MG63 (cell line): ENCODE measurements at places on chromosomes 7 and 10.

DNA sequence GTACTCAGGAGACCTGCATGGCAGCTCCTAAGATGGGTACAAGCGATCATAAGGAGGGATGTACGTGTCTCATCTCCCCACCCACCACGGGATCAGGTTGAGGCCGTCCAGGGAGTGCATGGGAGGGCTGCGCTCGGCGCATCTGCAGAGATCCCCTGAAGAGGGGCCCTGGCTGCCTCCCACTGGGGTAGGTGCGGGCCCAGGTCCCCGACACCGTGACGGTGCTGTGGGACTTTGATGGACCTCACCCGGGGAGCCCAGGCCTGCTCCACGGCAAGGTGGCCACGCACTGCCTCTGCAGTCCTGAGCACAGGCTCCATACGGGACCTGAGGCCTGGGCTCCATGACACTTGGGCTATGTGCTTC is 12.7 kb downstream of the GET4 start:
- no peak for DNase-seq

- no peak for DNase-seq
Observed at GRCh38 chr10:100912013-100912604, 654 bp upstream of the SLF2 start.

GRCh38 chr10:78247821-78248220 is 214.2 kb downstream of the RPS24 start:
- no peak for DNase-seq

- DNase-seq: no peak
Observed at GRCh38 chr7:69681181-69681580, 82.9 kb downstream of the AUTS2 start.

DNA sequence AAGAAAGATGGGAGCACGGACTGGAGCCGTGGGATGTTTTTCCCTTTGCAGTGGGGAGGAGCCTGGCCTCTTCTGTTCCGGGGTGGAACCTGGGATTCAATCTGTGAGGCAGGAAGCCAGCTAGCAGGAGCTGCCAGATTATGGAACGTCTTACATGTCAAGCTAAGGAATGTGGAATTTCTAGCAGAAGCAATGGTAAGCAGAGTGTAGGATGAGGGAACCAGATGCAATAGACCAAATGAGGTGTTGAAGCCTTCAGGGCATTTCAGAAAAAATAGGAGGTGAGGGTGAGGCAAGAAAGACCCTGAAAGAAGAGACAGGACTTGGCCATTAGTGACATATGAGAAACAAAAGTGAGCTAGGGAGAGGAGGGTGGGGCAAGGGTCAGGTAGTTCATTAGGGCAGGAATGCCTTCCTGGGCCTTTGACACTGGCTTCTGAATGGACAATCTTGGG is 105.5 kb downstream of the CHN2 start:
- peak; percentile 26 for DNase-seq

DNA sequence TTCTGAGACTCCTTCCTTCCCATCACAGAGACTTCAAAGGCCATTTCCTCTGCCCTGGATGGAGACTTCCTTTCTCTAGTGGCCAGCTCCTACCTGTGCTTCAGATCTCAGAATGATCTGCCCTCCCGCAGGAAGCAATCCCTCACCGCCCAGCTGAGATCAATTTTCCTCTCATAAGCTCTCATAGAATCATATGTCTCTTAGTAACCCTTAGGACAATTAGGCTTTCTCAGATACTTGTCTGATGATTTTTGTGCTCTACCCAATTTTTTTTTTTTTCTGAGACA is 212.6 kb upstream of the PRSS58 start:
- DNase-seq: no peak

- DNase-seq: no peak
Observed at GRCh38 chr7:77370606-77371005, 45.5 kb downstream of the GSAP start.

GRCh38 chr7:24392774-24393173 is 108.8 kb downstream of the NPY start:
- DNase-seq: no peak

GRCh38 chr10:14247377-14248116 is 83.2 kb downstream of the FRMD4A start:
- peak; percentile 48 for DNase-seq

DNA sequence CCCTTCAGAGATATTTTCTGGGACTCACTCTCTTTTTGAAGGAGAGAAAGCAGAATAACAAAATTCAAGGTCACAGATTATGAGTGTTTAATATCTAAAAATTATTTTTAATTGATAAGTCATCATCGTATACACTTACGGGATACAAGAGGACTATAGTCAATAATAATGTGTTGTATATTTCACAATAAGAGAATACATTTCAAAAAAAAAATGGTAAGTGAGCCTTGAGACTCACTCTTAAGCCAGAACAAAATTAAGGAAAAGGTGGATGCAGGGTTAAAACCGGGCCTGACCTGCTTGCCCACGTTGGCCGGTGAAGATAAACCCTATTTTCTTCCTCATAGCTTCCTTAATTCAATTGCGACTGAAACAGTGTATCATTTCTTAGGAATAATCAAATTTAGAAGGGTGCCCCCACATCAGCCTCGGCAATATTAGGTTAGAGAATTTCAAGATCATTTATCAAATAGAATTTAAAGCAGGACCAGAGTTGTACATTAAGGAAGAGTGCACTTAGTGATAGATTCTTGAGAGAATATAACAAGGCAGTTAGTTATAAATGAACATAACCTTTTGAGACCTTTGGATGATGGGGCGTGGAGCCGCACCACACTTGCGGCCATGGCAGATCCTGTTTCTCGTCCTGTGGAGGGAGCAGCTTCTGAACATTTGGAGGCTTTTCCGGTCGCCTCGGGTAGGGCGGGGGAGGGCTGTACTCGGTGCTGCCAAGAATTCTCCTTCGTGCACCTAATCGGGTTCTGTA is 321.8 kb downstream of the PAXIP1 start:
- no peak for DNase-seq

- no peak for DNase-seq
Observed at GRCh38 chr7:149197675-149198074, 2.3 kb downstream of the ZNF282 start.

DNA sequence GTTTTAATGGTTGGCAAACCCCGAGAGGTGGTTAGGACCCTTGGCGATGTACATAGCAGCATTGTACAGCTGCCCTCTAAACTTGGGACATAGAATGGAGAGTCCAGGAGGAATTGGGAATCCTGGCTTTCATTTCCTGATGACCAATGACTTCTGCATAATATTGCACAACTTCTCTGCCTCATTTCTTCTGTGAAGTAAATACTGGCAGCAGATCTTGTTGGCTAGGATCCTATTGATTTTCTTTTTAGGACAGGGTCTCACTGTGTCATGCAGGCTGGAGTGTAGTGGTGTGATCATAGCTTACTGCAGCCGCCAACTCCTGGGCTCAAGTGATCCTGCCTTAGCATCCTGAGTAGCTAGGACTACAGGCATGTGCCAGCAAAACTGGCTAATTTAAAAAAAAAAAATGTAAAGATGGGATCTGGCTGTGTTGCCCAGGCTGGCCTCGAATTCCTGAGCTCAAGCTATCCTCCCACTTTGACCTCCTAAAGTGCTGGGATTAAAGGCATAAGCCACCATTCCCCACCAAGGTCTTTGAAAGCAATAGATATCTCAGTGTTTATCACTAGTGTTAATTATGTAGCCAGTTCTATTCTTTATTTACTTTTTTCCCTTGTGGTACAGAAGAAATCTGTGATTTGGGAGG is 58.1 kb downstream of the PODXL start:
- no peak for DNase-seq

DNA sequence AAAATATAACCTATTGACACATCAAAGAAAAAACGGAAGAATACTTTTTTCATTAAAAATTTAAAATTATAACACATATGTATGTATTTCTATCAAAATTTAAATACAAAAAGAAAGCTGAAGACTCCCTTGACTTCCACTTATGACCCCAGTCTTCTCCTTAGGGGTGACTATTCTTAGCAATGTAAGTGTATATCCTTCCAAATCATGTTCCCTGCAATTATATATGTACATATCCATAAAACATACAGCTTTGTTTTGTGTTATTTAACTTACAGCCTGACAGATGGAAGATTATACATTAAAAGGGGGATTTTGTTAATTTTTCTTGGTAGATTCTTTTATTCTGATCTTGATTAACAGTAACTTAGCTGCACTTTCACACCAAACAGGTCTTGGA is 9.1 kb downstream of the GLUD1 start:
- no peak for DNase-seq

DNA sequence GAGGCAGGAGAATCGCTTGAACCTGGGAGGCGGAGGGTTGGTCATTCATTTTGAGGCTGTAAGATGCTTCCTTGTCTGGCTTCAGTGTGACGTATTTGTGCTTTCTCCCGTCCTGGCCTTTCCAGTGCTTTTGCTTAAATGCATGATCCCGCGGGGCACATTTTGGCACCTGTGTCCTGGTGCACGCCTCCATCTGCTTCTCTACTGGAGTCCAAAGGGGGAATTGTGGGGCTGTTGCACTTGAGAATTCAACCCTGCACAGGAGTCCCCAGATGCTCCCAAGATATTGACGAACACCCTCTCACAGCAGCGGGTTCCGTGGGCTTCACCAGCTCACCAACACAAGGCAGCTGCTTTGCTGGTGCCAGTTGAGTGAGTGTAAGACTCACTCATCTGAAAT is 10.3 kb upstream of the LRRC27 start:
- no peak for DNase-seq

- no peak for DNase-seq
Observed at GRCh38 chr7:129169686-129170440, 18.6 kb upstream of the SMO start.

DNA sequence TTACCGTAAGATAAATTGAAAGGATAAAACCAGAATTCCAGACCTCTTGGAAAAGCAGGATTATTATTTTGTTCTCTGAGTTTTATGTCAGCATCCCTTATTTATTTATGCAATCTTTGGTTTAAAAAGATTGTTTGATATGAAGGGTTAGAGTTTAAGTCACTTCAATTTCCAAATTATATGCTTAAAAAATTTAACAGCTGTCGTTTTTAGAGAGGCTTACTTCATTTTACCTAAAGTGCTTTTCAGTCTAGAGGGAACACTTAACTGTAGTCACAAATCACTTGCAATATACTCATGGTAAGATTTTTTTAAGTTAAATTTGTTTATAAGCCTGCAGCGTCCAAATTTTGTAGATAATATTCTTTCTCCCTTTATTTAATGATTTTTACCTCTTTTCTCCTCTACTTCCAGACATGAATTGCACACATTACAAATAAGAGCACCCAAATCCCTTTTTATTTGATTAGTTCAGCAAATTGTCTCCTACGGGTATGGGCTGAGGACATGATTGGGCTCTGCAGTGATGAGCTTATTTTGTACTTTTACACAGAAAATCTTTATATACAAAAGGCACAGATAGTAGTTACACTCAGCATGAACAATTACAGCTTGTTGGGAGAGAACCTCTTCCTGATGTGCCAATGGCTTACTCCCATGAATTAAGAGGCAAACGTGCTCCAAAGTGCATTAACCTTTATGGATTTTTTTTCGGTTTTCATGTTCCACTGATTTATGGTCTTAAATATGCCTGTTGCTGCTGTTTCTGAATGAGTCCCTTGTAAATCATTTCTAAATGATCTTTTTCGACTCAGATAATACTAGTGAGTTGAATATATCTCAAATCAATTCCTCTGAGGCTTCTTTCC is 319.3 kb upstream of the LRGUK start:
- no peak for DNase-seq

GRCh38 chr7:12653518-12653917 is 33.9 kb upstream of the ARL4A start:
- no peak for DNase-seq

DNA sequence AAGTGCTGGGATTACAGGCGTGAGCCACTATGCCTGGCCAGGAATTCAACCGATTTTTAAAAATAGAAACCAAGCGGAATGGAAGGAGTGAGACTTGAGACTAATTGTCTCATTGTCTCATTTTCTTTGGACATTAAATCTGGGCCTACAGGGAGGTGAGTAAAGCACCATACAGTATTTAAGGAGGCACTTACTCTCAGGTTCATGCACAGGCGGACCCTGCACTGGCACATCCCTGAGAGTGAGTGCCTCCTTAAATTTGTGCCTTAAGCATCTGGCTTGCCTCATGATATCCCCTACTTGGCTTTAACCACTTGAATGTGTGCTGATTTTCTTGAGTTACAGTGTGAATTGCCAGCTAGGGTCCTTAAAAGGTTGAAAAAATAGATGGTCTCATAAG is 10.6 kb downstream of the UBE3C start:
- no peak for DNase-seq

GRCh38 chr7:3896169-3896765 is 595.2 kb downstream of the SDK1 start:
- no peak for DNase-seq

DNA sequence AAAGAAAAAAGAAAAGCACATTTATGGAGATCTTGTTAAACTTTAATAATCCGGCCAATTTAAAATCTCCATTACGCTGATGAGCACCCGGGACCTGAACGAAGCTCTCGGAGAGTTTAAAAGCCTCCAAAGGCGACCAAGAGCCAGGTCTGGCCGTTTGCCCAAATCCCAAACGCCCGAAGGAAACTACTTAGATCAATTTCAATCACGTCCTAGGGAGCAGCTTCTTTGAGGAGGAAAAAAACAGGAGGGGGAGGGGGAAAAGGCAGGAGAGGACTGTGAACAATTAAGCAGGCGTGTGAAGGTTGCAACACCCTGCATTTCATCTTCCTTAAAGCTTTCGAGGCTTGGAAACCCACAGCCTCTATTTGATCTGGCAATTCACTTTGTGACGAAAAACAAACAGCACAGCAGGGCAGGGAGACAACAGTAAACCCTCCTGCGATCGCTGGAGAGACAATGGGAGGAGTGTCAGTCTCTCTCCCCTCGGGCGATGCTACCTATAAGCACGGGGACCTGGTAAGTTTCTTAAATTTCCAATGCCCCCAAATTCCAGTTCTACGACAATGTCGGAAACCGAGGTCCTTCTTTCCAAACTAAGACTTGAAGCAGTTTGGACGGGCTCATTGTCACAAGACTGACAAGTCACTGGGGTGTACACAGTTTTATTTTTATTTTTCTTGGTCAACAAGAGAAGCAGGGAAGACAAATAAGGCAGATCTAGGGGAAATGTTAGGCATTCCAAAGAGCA is 1.2 kb downstream of the KLF6 start:
- peak; percentile 53 for DNase-seq

GRCh38 chr7:95517870-95518269 is 32.1 kb downstream of the ASB4 start:
- DNase-seq: no peak

DNA sequence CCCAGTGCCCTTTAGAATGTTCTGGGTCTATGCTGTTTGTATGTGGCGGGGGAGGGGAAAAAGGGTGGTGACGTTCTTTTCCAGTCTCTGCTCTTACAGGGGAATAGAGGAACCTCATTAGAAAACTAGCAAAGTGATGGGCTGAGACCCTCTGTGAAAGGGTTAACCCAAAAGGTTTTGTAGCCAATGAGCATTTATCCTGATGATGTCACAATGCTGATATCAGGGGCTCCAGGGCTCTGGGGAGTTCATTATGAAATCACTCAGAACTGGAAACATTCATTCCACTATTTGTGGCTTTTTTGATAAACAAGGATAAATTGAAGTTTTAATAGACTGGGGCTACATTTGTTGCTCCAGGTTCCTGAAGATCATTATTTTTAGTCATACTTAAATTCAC is 71.7 kb downstream of the ARID5B start:
- DNase-seq: no peak

DNA sequence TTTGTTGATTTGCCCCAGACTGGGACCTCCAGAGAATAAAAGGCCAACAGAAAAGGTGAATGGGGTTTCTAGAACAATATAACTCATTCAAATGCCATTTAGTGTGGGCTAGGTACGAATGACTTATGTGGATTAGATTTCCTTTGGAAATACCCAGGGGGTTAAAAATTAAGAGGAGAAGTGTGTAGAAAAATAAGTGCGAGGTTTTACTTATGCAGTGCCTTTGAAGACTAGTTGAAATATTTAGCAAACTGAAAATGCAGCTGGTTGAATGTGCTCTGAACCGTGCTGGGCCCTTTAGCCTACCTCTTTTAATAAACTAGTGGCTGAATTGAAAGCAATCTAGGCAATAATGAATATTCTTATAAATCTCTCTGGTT is 180.6 kb downstream of the LRMDA start:
- no peak for DNase-seq
